ENCODE measurements at places on chromosomes 11 and 22.

DNA sequence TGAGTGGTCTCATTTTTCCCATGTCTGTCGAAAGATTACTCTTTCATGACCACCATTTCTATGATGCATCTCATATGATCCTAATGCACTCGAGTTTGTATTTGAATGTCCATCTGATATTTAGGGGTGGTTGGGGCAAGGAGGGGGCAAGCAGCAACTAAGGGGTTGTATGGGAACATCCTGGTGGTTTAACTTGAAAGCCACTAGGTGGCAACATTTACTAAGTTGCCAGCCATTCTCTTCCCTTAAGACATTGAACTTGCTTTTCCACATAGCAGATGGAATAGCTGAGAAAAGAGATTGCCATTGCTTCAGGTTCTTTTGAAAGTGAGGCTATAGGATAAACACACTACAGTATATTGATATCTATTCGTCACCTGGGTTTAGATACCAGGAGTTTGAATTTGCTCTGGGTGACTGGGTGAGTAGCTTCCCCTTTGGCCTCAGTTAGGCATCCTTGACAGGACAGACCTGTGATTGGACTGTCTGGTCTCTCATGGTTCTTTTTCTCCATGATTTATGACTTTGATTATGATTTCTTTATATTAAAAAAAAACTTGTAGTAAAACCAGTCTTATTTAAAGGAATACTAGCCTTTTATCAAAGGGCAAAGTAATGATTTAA, 32.4 kb downstream of the NF2 start:
- peak; percentile 77 for DNase-seq

- DNase-seq: no peak
Observed at GRCh38 chr11:1435820-1436467, 46.2 kb downstream of the BRSK2 start.

DNA sequence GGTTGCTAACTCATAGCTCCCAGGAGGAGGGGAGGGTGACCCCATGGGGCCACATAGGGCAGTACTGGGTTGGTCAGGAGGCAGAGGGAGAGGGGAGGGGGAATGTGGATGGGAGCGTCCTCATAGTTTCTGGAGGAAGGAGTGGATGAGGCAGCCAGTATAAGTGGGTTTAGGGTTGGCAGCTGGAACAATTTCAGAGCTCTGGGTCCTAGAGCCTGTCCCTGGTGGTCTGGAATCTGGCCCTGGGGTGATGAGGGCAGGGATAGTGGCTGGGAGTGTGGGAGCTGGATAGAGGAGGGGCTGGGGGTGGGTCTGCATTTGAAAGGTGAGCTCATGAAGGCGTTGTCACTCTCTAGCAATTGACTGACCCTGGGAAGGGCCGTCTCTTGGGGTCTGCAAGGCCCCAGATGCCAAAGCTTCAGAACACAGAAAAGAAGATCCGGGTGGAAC, 5.3 kb upstream of the MRGPRG start:
- DNase-seq: no peak

DNA sequence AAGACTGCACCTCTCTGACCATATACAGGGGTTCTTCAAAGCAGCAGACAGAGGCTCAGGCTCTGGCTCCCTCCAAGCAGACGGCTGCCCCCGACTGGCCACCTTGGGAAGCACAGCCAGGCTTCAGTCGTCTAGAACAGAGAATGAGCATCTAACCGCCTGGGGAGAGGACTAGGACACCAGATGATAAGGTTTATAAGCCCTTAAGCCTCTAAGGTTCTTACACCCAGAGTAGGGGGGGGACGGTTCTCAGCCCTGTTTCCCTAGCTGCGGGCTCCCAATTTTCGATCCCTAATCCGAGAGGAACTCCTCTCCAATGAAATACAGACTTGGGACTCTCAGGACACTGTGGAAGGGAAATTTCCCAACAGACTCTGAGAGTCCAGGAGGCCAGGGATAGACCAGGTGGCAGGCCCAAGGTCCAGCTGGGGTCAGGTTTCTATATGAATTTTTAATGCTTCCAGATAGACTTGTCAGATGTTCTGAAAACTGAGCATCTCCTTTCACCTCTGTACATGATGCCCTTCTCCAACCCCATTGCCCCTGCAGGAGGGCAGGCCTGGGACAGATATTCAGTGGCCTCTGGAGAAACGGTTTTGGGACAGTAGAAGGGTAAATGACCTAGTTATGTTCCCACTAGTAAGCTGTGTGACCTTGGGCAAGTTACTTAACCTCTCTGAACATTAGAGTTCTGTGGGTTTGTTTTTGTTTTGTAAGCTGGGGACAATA, 20.2 kb downstream of the RTN4RL2 start:
- DNase-seq: peak; percentile 62

DNA sequence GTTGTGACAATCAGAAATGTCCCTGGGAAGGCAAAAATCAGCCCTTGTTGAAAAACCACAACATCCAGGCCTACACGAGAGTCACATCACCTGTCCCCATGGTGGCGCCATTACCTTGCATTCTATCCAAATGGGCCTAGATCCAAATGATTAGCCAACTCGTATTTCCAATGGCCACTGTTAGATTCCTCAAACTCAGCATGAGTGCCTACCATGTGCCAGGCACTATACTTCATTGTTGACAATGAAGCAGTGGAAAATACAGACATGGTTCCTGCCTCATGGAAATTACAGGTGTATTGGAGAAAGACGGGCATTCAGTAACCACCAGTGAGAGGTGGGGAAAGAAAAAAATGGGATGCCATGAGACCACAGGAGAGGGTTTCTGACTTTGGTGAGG, 29.8 kb upstream of the CREB3L1 start:
- peak; percentile 68 for DNase-seq

- peak; percentile 94 for DNase-seq
Observed at GRCh38 chr22:27318516-27318915, 483.0 kb downstream of the MN1 start.

DNA sequence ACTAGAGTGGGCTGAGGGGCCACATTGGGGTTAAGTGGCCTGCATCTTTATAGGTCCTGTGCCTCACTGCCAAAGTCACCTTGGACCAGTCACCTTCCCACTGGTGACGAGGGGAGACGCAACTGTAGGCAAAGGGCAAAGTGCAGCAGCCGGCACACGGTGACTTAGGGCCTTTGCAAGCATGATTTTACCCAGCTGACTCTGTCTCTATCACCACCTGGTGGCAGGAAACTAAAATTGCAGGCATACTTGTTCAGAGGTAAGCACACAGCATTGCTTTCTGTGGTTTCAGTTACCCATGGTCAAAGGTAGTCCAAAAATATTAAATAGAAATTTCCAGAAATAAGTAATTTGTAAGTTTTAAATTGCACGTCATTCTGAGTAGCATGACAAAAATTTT, 1164.4 kb downstream of the BRD1 start:
- DNase-seq: peak; percentile 0

DNA sequence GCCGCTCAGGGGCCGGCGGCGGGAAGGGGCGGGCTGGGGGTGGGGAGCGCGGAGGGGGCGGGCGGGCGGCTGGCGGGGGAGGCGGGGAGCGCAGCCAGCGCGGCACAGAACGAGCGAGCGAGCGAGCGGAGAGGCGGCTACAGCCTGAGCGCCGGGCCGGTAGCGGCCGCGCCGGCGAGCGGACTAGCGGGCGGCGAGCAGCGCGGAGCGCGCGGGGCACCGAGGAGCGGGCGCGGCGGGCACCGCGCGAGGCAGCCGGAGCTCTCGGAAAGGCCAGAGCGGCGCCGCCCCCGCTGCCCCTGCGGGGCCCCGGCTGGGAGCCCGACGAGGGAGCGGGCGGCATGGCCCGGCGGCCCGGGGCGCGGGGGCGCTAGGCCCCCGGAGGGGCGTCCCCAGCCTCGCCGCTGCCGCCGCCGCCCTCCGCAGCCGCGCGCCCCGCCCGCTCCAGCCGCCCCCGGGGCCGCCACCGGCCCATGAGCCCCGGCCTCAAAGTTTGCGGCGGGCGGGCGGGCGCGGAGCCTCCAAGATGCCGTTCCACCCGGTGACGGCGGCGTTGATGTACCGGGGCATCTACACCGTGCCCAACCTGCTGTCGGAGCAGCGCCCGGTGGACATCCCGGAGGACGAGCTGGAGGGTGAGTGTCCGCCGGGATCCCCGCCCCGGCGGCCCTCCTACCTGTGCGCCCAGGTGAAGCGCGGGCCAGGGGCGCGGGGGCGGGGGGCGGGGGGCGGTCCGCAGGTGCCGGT, at the start of gene CABP7:
CABP7 (plus strand) TSS at position 105 of the 747 bp plus-strand sequence; CDS start at position 527, 422 bp downstream.
- DNase-seq: no peak

- DNase-seq: no peak
Observed at GRCh38 chr11:116590844-116591570, 181.8 kb downstream of the BUD13 start.

DNA sequence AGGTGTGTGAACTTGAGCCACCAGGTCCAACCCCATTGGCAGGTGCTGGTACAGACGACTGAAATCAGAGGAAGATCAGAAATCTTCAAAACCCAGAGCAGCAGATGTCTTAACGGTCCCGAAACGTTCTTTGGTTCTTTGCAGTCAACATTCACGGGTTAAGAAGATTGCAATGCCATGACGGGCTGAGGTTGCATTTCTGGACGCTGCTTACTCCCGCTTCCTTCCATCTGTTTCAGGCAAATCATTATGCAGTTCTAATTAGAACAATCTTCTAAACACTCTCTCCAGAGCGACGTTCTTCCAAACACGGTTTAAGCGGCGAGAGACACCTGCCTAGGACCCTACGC, 492 bp upstream of the LUZP2 start:
- peak; percentile 16 for DNase-seq

DNA sequence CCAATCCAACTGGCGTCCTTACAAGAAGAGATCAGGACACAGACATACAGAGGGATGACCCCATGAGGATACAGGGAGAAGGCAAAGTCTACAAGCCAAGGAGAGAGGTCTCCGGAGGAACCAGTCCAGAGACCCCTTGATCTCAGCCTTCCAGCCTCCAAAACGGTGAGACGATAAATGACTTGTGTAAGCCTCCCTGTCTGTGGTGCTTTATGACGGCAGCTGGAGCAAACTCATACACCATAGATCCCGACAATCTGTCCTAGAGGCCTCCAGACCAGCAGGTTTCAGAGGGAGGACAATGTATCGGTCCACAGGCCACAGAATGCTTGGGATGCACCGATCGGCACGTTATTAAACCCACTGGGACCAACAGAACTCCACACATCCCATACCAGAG, 383.3 kb downstream of the SHANK2 start:
- no peak for DNase-seq

DNA sequence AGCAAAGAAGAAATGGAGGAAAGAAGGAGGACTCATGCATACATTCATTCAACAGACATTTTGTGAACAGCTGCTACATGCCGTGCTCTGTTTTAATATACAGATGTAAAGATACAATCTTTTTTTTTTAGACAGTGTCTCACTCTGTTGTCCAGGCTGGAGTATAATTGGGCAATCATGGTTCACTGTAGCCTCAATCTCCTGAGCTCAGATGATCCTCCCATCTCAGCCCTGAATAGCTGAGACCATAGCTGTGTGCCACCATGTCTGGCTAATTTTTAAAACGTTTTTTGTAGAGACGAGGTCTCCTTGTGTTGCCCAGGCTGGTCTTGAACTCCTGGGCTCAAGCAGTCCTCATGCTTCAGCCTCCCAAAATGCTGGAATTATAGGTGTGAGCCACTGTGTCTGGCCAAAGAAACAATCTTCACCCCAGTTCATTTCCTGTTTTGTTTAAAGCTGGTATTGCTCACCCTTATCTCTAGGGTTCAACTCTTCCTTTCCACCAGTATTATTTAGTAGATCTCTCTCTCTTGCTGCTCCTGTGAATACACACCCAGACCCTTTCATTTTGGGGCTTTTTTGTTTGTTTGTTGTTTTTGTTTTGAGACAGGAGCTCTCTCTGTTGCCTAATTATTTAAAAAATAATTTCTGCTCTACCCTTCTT, 69.8 kb downstream of the RNF169 start:
- peak; percentile 11 for DNase-seq

DNA sequence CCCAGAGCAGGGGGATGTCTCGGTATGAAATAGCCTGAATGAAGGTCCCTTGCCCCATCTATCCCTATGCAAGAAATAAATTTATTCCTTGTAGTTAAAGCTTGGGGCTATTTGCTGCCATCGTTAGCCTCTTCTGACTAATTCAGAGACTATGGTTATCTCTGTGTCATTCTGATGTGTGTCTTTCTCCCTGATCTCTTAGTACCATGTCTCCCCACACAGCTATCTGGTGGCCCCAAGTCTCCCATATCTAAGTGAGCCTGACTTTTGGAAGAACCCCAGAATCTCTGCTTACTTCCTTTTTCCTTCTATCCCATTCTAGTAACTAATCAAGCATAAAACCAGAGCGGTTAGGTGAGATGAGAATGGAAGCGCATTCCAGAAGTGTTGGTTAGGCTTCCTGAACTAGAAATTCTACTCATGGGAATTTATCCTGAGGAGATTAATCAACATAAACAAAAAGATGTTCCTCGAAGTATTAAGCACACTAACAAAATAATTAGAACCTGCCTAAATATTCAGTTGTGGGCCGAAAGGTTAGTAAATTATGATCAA, 71.4 kb upstream of the BMAL1 start:
- DNase-seq: no peak

DNA sequence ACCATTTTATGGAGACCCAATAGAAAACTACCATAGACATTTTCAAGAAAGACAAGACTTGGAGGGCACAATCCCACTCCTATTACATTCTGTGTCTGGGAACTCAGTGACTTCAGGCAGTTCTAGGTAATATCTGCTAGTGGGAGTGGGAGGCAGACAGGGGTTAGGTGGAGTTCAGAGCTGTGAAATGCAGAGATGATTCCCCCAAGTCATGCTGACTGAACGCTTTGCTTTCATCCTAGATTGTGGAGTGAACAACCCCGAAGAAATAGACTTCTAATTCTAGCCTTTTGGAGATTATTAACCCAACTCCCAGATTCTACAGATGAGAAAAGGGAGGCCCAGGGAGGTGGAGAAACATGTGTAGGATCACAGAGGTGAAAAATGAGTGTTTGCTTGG, 437.8 kb upstream of the CADM1 start:
- DNase-seq: no peak
